PC-9 (cell line): ENCODE measurements at places on chromosomes 5 and 9.

GRCh38 chr9:37100327-37100726 lies 20.0 kb upstream of the ZCCHC7 start:
- peaks cover 25% of the 10 kb centered on the region for H3K4me1 ChIP-seq
- no peak overlapping the region for H3K4me3 ChIP-seq
- peak overlapping the region; percentile 29; the same call in 1 of the 2 replicates for H3K27ac ChIP-seq
- no peaks in the 10 kb centered on the region for H3K27me3 ChIP-seq
- no peaks in the 10 kb centered on the region for H3K36me3 ChIP-seq
- peak; percentile 70 for DNase-seq

- 0 out of 2 replicates have a peak, but pooled peaks cover 4% of the 10 kb centered on the region for H3K4me1 ChIP-seq
- H3K4me3 ChIP-seq = no peak overlapping the region
- H3K27ac ChIP-seq = no peak overlapping the region
- H3K36me3 ChIP-seq = no peaks in the 10 kb centered on the region
- H3K27me3 ChIP-seq = peaks cover 61% of the 10 kb centered on the region
- no peak for DNase-seq
Measured at GRCh38 chr5:756865-757345, 27.6 kb downstream of the ZDHHC11B start.

GRCh38 chr9:19759066-19759465 lies 29.8 kb downstream of the SLC24A2 start:
- H3K4me3 ChIP-seq = no peak overlapping the region
- H3K27me3 ChIP-seq = no peaks in the 10 kb centered on the region
- no peak overlapping the region for H3K27ac ChIP-seq
- DNase-seq = no peak
- H3K4me1 ChIP-seq = no peaks in the 10 kb centered on the region

GRCh38 chr5:72324189-72324825 lies 4.1 kb downstream of the PTCD2 start:
- H3K27ac ChIP-seq = peak overlapping the region; percentile 77
- no peaks in the 10 kb centered on the region for H3K27me3 ChIP-seq
- H3K4me3 ChIP-seq = no peak overlapping the region
- peak; percentile 65 for DNase-seq
- peaks cover 29% of the 10 kb centered on the region for H3K4me1 ChIP-seq

DNA sequence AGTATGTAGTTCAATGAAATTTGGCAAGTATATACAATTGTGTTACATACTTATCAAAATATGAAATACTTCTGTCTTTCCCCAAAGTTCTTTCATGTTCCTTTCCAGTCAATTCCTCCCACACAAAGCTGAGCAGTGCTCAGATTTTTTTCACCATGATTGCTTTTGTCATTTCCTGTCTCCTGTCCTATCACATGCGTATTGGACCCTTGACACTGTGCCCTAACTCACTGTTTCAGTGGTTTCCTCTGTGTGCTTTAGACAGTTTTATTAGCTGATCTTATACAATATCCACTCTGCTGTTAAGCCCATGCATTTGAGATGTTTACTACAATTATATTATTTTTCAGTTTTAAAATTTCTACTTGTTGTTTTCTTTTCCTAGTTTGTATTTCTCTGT lies 463.6 kb upstream of the MEF2C start:
- H3K27ac ChIP-seq = no peak overlapping the region
- no peak for DNase-seq
- no peaks in the 10 kb centered on the region for H3K27me3 ChIP-seq

DNA sequence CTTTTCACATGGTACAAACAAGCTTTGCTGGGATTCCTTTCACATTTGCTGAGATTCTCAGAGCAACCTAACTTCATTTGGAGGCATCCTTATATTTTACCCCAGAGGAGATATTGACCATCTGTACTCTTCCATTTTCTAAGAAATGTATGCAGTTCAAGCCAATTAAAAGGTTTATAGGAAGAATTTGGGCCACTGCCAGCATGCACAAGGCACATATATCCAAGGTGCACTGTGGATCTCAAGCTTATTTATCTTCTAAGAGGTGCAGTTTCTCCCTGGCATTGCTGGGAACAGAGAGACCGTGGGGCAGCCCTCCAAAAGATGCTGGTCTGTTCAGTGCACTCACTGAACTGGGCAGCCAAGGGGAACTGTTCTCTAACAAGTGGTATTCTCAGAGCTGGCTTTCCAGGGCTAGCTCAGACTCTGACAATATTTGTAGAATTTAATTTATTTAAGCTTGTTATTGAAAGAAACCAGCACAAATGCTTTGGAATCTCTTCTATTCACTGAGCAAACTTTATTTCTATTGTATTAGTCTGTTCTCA lies 213.3 kb downstream of the TENT4A start:
- no peak overlapping the region for H3K27ac ChIP-seq
- H3K4me1 ChIP-seq = no peaks in the 10 kb centered on the region
- no peak overlapping the region for H3K4me3 ChIP-seq
- peaks cover 5% of the 10 kb centered on the region; the same call in 1 of the 2 replicates for H3K27me3 ChIP-seq
- DNase-seq = no peak
- no peaks in the 10 kb centered on the region for H3K36me3 ChIP-seq

GRCh38 chr5:26518065-26518464 lies 520.3 kb downstream of the CDH9 start:
- no peaks in the 10 kb centered on the region for H3K36me3 ChIP-seq
- no peak overlapping the region for H3K27ac ChIP-seq
- no peak overlapping the region for H3K4me3 ChIP-seq
- DNase-seq = no peak
- H3K27me3 ChIP-seq = no peaks in the 10 kb centered on the region

DNA sequence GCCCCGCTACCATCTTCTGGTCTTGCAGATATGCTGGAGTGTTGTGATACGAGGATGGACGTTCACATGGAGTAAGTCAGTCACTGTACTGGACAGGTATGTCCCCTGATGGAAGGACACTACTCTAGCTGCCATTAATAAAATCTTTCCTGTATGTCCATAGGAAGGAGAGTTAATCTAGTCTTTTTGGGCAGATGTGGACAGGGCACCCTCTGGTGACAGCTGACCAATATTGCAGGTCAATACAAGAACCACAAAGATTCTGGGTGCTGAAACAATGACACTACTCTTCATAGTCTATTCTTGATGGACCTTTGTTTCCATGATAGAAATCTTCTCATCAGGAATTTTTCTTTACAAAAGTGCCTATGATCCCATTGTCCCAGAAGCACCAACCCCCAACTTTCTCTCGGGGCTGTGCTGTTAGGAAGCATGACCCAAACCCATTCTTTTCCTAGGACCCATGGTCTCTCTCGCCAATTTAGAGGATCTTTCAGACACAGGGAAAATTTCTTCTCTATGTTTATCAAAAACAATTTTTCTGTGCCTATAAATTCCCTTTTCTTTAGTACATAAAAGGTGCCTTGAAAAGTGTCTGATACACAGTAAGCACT lies 376.9 kb downstream of the DTWD2 start:
- no peak for DNase-seq
- H3K4me1 ChIP-seq = no peaks in the 10 kb centered on the region
- no peak overlapping the region for H3K27ac ChIP-seq
- H3K36me3 ChIP-seq = no peaks in the 10 kb centered on the region
- H3K27me3 ChIP-seq = peaks cover 4% of the 10 kb centered on the region

- H3K4me3 ChIP-seq = no peak overlapping the region
- H3K36me3 ChIP-seq = no peaks in the 10 kb centered on the region
- no peak overlapping the region for H3K27ac ChIP-seq
- peaks cover 25% of the 10 kb centered on the region for H3K4me1 ChIP-seq
- no peaks in the 10 kb centered on the region for H3K27me3 ChIP-seq
Measured at GRCh38 chr9:94785215-94786169, 59.0 kb downstream of the AOPEP start.

DNA sequence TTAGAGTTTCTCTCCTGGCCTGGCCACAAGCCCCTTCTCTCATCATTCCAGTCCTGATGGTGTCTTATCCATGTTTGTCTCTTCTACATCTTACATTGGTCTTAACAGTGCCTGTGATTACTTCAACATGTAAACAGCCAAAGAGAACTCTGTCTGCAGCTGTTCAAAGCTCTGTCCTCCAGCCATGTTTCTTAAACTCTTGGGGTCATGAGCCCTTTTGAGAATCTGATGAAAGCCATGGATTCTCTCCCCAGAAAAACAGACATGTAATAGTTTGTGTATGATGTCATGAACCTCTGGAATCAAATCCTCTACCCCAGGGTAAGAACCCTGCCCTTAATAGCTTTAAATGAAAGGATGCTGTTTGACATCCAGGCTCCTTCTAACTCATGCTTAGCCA lies 30.1 kb downstream of the MAMDC2 start:
- H3K27ac ChIP-seq = no peak overlapping the region
- no peak for DNase-seq
- H3K4me1 ChIP-seq = no peaks in the 10 kb centered on the region
- H3K4me3 ChIP-seq = no peak overlapping the region
- no peaks in the 10 kb centered on the region for H3K27me3 ChIP-seq

GRCh38 chr9:106862110-106862820 lies 701 bp upstream of the ZNF462 start:
- no peak overlapping the region for H3K27ac ChIP-seq
- H3K4me3 ChIP-seq = peak overlapping the region; percentile 97
- peaks cover 5% of the 10 kb centered on the region; the same call in 1 of the 2 replicates for H3K4me1 ChIP-seq
- no peaks in the 10 kb centered on the region for H3K36me3 ChIP-seq

DNA sequence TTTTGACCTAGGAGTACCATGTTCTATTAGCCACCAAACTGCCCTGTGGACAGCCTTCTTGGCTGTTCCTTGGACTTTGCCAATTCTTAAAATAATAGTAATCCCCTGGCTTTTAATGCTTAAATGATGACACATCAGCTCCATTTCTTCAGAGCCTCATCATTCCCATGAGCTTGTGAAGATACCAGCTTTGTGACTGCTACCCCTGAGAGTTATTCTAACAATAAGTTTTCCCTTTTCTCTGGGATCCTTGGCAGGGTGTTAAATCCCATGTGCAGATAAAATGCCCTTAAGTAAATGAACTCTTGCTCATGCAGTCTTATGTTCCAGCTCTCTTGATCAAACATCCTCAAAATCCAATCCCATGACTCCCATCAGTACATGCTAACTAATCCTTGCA lies 415.3 kb downstream of the CETN3 start:
- H3K4me3 ChIP-seq = no peak overlapping the region
- no peaks in the 10 kb centered on the region for H3K27me3 ChIP-seq
- H3K27ac ChIP-seq = no peak overlapping the region
- no peak for DNase-seq
- no peaks in the 10 kb centered on the region for H3K36me3 ChIP-seq

DNA sequence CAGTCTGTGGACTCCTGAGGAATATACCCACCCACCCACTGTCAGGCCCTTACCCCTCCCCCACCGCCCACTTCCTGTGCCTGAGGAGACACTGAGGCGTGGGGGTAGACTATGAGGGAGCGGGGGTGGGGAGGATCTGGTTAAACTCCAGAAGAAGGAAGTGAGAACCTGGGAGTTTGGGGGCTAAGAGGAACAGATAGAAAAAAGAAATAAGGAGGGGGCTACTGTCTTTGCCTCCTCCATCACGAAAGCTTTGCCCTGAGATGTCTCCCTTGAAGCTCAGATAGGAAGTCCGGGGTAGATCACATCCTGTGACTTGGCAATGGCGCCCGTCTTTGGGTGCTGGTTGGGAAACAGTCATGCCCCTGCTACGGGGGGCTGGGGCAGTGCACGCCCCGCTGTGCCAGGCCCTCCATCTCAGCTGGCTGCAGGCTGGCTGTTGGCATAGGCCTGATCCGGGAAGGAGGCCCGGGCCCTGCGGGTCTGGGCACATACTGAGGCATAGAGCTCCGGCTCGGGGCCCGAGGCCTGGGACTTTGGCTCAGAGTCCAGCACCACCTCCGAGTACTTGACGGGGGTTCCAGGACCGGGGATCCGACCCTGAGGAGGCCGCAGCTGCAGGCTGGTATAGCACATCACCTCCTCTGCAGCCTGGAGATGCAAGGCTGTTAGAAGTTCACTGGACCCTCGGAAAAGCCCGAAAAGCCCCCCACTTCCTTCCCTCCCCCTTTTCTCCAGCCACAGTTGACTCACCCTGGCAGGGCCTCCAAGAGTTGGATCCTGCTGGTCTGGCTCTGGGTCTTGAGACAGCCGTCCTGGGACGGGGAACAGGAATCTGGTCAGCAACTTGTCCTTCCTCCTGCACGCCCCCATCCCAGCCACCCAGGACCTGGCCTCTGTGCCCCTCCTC lies 1.0 kb downstream of the SIT1 start:
- H3K27ac ChIP-seq = no peak overlapping the region
- no peaks in the 10 kb centered on the region for H3K36me3 ChIP-seq
- DNase-seq = no peak
- H3K4me1 ChIP-seq = peaks cover 21% of the 10 kb centered on the region
- H3K27me3 ChIP-seq = no peaks in the 10 kb centered on the region

- no peaks in the 10 kb centered on the region for H3K36me3 ChIP-seq
- H3K4me3 ChIP-seq = no peak overlapping the region
- DNase-seq = no peak
- no peaks in the 10 kb centered on the region for H3K27me3 ChIP-seq
Measured at GRCh38 chr5:424301-425110, 18.5 kb upstream of the EXOC3 start.

DNA sequence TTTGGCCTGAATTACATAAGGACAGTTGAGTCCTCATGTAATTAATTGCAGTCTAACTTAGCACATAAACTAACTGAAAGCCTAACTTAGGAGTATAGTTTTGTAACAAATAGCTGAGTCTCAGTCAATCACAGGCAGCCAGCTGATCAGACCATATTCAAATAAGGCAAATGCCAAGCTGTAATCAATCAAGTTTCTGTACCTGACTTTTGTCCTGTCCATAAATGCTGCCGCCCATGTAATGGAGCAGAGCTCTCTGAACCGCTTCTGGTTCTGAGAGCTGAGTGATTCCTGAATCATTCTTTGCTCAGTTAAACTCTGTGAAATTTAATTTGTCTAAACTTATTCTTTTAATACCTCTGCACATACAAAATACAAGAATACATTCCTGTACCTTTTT lies 104.8 kb downstream of the TSSK1B start:
- no peaks in the 10 kb centered on the region for H3K27me3 ChIP-seq
- no peak overlapping the region for H3K27ac ChIP-seq
- no peak for DNase-seq
- H3K4me3 ChIP-seq = no peak overlapping the region
- no peaks in the 10 kb centered on the region for H3K4me1 ChIP-seq

DNA sequence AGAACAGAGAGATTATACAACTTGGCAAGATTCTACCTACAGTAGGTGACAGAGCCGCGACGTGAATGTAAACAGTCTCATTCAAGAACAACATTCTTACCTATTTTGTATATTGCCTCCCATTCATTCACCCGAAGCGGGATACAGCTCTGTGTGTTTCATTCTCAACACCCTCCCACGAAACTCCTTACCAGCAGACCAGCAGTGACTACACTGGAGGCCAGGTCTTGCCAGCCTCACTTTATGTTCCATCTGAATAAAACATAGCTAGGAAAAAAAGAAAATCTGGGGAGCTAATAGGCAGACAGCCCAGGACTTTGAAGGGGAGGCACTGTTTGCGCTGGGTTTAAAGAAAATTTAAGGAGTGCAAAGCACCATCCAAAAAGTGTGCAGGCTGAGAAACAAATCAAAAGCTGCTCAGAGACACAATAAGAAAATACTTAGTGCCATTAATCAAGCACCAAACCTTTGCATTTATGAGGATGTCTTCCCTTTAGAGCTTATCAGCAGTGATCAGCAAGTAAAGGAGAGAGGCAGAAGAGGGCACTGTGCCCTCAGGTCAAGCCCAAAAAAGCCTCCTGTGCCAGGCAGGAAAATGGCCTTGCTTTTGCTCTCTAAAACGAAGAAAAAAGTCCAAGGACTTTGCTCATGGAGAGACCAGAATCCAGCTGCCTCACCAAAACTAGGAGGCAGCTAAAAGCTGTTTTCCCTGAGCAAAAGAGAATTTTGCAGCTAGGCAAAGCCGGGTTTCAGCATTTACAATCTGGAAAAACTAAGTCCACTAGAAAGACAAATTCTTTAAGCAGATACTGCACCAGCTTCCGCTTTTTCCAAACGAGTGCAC lies 295.1 kb downstream of the BNC2 start:
- peaks cover 7% of the 10 kb centered on the region; the same call in 1 of the 2 replicates for H3K4me1 ChIP-seq
- no peak overlapping the region for H3K27ac ChIP-seq
- no peaks in the 10 kb centered on the region for H3K36me3 ChIP-seq
- no peak overlapping the region for H3K4me3 ChIP-seq
- DNase-seq = no peak
- H3K27me3 ChIP-seq = no peaks in the 10 kb centered on the region
